ENCODE measurements at places on chromosomes 3 and 15.

- no peak for DNase-seq
These were observed 88.0 kb downstream of the OSBPL10 start for GRCh38 chr3:31892916-31893573.

GRCh38 chr3:57436195-57436761 lies 107.9 kb downstream of the DNAH12 start:
- DNase-seq: no peak

DNA sequence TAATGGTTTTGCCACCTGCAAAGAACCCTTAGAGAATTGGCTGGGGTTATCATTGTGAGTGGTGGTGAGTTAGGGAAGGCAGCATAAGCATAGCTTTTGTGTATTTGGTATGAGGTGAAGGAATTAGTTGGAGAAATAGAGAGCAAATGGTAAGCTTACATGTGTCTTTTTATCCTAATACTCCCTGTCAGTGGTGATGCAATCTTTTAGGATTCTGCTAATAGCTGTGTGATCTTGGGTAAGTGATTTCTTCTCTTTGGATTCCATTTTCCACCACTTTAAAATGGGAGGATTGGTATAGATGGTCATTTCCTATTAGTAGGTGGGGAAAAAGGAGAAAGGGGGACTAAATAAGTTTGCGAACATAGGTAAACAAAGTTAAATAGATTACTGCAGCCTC lies 30.9 kb downstream of the PIAS1 start:
- DNase-seq: no peak

- no peak for DNase-seq
These were observed 578.3 kb downstream of the GRM7 start for GRCh38 chr3:7439101-7439680.

GRCh38 chr3:106810300-106810875 lies 566.9 kb upstream of the CCDC54 start:
- no peak for DNase-seq

DNA sequence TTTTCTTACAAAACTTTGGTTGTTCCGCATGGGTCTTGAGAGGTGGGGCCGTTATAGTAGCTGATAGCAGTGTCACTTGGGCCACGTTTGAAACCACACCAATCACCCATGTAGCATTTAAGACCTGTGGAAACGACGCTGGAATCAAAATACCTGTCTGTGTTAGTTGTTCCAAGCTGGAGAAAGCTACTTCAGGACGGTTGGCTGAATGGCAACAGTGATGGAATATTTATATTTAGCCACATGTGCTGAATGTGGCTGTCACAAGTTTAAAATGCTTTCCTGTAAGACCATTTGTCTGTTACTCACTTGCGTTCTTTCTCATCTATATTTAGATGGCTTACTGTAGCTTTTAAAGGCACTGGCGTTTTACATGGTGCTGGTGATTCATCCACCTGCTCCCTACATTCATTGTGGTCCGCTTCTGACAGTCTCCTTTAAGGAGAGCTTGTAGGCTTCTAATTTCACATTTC lies 1.4 kb downstream of the DNAJA4 start:
- DNase-seq: no peak

GRCh38 chr3:158120330-158120729 lies 10.4 kb downstream of the RSRC1 start:
- no peak for DNase-seq

DNA sequence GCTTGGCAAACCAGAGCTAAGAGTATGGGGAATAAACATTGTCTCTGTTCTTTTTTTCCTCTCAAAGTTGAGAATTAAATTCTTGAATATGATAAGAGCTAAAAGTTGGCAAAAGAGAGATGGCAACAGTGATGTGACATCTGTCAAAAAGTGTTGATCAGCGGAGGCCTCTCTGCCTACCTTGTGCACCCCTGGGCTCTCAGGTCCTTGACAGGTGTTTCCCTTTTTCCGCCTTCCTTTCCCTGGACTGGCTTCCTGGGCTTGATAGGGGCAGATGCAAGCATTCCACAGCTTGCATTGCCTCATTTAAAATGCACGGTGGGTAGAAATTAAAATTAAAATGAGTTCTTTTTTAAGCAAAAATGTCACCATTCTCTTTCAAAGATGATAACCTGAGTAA lies 84.2 kb downstream of the NSUN3 start:
- DNase-seq: no peak

DNA sequence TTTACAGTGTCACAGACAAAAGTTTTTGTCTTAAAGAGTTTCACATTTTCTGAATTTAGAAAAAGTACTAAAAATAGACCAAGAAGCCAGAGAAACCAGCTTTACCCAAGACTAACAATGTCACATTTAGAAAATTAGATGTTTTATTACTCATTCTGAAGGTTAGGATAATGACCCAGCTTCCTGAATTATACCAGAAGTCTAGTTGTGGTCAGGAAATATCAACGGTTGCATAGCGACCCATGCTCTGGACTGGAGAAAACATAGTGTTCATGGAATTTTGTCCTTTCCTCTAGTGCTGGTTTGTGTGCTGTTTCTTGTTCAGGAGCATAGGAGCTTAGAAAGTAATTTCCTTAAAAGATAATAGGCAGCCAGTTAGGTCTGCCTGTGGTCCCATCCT lies 59.0 kb downstream of the DPPA2 start:
- no peak for DNase-seq

DNA sequence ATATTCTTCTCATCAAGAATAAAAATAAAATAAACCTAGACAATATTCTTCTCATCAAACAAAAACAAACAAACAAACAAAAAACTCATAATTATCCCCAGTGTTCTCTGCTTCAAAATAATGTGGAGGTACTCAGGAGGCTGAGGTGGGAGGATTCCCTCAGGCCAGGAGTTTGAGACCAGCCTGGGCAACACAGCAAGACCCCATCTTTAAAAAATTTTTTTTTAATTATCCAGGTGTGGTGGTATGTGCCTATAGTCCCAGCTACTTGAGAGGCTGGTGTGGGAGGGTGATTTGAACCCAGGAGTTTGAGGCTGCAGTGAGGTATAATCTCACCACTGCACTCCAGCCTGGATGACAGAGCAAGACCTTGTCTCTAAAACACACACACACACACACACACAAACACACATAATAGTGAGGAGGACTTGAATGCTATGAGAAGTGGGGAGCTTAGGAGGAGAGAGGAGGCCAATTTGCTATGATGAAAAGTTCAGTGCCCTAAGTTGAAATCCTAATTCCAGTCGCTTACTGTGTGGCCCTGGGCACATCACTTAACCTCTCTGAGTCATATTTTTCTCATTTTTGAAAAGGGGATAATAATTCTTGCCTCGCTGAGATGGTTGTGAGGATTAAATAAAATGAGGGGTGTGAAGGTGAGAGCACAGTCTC lies 35.8 kb upstream of the HERC1 start:
- DNase-seq: no peak

DNA sequence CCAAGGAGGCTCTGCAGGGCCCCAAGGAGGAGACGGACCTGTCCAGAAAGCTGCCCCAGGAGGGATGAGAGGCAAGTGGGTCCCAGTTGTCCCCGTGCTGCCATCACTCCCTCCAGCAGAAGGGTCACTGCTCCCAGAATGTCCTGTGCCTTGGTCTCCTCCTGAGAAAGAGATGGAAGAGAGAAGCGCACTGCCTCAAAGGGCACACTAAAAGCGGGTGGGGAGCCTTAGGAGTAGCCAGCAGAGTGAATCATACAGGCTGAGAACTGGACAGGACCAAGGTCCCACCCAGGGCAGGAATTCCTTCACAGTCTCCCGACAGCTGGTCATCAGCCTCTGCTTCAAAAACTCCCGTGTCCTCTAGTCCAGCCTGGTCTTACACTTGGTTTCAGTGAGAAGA lies 4.6 kb downstream of the THPO start:
- DNase-seq: no peak

DNA sequence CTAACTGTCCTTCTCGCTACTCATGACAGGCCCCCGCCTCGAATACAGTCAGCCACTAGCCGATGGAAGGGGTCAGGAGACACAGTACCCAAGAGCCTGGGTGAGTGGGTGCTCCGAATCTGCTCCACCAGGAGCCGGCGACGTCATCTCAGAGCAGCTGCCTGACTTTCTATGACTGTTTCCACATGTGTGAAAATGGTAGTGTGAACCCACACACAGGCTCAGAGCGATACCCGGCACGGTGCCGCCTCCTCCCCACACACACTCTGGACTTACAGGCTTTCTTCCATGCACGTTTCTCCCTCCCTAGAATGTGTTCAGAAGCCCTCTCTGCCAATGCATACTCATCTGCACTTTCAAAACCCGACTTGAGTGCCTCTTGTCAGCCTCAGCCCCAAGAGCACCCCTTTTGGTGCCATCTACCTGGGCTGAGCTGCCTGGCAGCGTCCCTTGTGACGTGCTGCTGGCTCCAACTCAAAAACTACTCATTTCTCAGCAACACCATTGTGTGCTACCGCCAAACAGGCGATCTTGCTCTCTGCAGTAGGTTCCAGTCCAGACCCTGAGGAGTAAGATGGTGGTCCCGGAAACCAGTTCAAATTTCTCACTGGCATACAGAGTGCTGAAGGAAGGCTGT lies 29.7 kb downstream of the VGLL4 start:
- no peak for DNase-seq

DNA sequence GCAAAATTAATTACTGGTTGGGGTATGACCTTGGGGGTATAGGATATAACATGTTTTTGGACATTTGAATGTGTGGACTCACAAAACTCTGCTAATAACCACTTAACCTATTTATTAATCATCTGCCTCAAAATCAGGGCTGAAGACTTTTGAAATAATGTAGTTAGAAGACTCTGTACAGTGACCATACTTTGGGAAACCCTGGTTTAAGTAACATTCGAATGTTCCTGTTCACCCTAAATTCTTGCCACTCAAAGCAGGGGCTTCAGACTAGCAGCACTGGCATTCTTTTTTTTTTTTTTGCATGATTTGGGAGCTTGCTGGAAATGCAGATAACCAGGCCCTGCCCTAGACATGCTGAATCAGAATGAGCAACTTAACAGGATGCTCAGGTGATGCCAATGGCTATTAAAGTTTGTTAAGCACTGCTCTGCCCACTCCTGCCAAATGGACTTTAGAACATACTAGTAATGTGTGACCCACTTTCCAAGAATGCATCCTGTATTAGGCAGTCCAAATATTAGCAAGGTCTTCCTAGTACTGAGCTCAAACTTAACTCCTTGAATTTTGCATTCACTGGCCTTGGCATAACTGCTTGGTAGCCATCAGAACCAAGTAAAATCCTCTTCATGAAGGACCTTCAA lies 12.7 kb upstream of the ST3GAL6 start:
- DNase-seq: no peak

GRCh38 chr3:192281207-192281880 lies 446.0 kb downstream of the FGF12 start:
- DNase-seq: no peak

GRCh38 chr3:74106925-74107324 lies 482.2 kb upstream of the PDZRN3 start:
- no peak for DNase-seq

GRCh38 chr15:62046078-62046743 lies 14.0 kb downstream of the VPS13C start:
- DNase-seq: no peak

- no peak for DNase-seq
These were observed 23.4 kb downstream of the STRIT1 start for GRCh38 chr3:155270063-155270462.

DNA sequence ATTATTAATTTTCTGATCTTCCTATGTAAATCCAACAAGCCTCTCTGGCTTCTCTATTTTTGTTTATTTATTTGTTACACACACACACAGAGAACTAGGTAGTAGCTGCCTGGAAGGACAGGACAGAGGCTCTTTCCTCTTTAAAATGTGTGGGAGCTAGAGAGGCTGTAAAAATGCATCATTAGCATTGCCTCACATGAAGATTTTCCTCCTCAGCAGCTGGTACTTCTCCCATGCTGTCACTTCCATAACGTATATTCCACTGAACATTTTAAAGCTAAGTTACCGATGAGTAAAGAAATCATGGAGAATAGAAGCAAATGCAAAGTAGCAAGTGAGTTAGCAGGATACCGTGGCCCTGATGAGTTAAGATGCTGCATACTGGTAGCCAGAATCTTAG lies 63.9 kb downstream of the IMPG2 start:
- no peak for DNase-seq

DNA sequence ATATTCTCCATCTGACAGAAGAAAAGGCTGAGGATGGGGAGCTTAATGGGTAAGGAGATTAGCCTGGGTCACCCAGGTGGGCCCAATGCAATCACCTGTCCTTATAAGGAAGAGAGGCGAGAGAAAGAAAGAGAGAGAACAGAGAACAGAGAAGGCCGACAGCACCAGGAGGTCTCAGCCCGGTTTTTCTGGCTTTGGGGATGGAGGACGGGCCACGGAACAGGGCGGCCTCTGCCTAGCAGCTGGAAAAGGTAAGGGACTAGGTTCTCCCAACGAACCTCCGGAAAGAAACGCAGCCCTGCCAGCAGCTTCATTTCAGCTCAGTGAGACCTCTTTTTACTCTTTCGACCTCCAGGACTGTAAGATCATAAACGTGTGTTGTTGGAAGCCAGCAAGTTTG lies 196.0 kb upstream of the LYSMD4 start:
- DNase-seq: no peak

GRCh38 chr3:156050918-156051317 lies 69.5 kb upstream of the KCNAB1 start:
- DNase-seq: no peak

DNA sequence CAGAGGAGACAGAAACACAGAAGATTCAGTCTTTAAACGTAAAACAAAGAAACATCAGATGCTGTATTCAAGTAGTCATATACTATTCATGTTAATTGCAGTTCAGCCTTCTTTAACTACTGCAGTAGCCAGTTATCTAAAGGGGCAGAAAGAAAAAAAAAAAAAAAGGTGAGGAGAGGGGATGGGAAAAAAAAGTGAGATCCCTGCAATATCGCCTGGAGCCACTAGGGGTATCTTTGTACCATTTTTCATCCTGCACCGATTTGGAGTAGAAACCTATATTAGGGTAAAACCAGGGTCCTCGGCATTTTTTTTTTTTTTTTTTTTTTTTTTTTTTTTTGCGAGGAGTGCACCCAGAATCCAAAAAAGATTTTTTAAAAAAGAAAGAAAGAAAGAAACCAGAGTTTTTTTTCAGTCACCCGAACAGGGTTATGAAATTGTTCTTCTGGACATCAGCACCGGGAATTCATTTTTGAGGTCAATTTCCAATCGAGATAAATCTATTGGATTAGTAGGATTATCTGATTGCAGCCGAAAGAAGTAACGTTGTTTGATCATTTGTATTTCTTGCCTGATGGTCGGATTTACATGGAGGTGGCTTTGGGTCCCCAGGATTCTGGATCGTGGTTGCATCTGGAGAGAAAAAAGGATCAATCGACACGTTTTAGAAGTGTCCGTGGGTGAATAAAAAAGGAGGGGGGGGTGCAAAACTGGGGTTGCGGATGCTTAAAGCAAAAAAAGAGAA lies 186.7 kb downstream of the NLGN1 start:
- DNase-seq: peak; percentile 25

GRCh38 chr3:87109465-87109864 lies 117.6 kb upstream of the CHMP2B start:
- DNase-seq: no peak

GRCh38 chr3:26630669-26631389 lies 8.3 kb downstream of the LRRC3B start:
- DNase-seq: no peak

DNA sequence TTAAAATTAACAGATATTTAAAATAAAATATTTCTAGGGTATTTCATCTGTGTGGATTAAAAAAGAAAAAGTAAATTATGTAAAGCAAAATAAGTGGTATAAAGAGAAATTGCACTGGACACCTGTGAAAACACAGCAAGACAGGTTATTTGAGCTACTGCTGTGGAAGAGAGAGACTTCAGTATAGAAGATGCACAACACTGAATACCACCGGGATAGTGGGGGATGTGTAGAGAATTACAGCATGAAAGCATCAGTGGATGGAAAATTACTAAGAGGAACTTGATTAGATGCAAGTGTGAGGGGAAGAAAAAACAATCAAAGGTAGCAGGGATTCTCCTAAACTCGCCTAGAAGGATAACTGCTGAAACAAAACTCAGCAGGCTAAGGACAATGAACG lies 1242.5 kb upstream of the GBE1 start:
- no peak for DNase-seq
